ENCODE measurements at places on chromosomes 2 and 18. TPM values are rescaled to one million over a fixed set of nuclear protein-coding genes. Genes with fewer than 3 reads are reported as not detected.

- DNase-seq: no peak
Observed at GRCh38 chr2:131966256-131966655, 195.5 kb downstream of the ANKRD30BL start.

GRCh38 chr18:59779979-59780378, 82.8 kb upstream of the CCBE1 start:
- DNase-seq: no peak

DNA sequence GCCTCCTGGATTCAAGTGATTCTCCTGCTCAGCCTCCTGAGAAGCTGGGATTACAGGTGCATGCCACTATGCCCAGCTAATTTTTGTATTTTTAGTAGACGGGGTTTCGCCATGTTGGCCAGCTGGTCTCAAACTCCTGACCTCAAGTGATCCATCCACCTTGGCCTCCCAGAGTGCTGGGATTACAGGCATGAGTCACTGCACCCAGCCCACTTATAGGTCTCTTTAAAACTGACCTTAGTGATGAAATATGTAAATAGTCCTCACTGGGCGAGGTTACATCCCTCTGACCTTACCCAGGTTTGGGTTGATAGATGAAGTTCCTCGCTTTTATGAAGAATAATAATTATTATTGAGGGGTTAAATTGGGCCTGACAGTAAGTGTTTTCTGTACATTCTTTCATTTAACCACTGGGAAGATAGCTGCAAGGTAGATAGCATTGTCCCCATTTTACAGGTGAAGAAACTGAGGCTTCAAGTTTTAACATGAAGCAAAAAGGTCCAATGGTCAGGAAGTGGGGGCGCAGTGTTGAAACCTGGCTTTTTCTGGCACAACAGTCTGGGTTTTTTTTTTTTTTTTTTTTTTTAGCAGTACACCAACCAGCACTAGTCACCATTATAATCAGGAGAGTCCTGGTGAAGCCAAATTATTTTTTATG, 174.8 kb upstream of the EPAS1 start:
- no peak for DNase-seq

PSMD14 gene
- 43.8 TPM for total RNA-seq

- DNase-seq: no peak
Observed at GRCh38 chr18:79248495-79249060, 147.2 kb upstream of the NFATC1 start.

CAVIN2 gene
- 48.8 TPM for total RNA-seq

- DNase-seq: no peak
Observed at GRCh38 chr2:150145299-150145692, 342.2 kb downstream of the RND3 start.

DNA sequence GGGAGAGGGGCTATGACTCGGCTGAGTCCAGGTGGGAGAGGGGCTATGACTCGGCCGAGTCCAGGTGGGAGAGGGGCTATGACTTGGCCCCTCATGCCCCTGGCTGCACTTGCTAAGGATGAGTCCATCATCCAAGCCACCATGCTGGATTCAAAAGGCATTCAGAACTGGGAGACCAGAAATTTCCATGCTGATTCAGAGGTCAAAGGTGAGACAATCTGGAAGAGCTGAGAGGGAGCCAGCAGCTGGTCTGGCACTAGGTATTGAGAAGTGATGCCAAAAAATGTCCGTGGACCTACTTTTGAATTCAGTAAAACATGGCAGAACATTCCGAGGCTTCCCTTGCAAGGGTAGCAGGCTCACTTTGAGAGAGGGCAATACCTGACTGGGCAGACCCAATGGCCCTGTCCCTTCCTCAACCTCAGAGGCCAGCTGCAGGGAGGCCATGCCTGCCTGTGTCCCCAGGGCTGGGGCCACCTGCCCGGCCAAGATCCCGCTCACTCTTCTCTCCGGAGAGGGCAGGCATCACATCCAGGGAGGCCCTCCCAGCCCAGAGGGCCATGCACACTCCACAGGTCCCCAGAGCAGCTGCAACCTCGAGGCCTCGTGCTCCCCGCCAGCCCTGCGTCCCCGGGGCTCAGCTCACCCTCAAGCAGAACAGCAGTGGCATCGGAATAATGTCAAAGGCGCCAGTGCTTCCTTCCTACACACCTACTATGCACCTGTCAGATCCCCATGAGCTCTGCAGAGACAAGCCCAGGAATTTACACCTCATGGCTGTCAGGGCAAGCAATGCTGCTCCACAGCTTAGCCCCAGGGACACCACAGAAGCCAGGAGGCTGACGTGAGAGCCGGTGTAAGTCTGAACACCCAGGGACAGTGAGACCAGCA, 80.2 kb upstream of the GPC1 start:
- DNase-seq: peak; percentile 65
